T-helper 2 cell (primary cell): ENCODE measurements at places on chromosomes 6 and 20.

DNA sequence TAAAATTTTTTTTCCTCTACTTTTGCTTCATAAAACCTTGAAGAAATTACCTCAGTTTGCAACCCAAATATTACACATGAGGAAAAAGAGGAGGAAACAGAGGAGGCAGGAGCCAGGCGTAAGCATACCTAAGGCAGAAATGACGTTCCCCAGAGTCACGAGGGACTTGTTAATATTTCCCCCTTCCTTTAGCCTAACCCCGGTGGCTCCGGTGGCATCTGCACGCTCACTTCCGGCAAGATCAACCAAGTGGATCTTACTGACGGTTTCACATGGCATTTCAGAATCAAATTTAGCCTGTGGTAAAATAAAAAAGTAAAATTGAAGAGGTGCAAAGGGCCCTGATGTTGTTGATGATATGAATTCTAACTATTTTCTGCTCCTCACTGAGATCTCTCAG is 67.4 kb downstream of the KIF16B start:
- DNase-seq = no peak

- DNase-seq = no peak
Measured at GRCh38 chr20:29427201-29428060, 1830.0 kb upstream of the DEFB115 start.

GRCh38 chr6:16540804-16541752 is 220.2 kb downstream of the ATXN1 start:
- no peak for DNase-seq

GRCh38 chr6:28876710-28877109 is 47.1 kb downstream of the TRIM27 start:
- DNase-seq = no peak

GRCh38 chr6:20840675-20841074 is 306.4 kb downstream of the CDKAL1 start:
- DNase-seq = no peak

DNA sequence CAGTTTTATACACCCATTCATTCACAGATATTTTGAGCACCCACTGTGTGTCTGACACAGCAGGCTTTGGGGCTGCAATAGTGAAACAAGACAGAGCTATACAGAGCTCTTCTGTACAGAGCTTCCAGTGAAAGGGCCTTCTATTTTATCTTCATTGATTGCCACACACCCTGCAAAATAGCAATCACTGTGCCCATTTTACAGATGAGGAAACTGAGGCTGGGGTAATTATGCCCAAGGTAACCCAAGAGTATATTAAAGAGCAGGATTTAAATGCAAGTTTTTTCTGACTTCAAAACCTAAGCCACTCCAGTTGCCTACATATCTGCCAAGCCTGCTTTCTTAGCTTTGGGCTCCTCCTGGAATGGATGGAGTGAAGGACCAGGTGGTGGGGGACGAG is 4.5 kb downstream of the BPI start:
- no peak for DNase-seq
